ENCODE measurements at places on chromosomes 7 and 10.

GRCh38 chr10:14454629-14455028 is 123.9 kb upstream of the FRMD4A start:
- no peak for DNase-seq

DNA sequence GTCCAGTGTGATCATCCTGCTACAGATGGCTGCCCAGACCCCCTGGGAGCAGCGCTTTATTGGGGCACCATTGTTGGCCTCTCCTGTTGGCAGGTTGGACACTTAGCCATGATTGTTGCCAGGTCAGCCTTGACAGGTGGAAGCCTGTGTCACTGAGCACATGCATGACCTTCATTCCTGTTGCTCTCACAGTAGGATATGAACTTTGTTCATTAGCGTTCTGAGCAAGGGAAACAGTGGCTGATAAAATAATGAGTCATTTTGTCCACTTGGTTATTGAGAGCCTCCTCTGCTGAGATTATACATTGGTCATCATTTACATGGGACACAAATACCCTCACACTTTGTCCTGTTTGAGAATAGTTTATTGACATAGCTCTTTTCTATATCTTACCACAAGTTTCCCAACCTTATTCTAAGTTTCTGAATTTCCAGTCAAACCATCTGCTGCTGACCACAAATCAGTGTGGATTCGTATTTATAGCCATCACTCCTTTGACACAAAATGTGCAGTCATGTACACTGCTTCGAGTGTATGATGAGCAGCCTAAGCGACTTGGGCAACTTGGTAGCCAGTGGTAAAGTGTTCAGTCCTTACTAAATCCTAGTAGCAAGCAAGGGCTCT is 102.6 kb downstream of the TPST1 start:
- peak; percentile 67 for DNase-seq

- no peak for DNase-seq
Observed at GRCh38 chr7:43014406-43014805, 82.2 kb downstream of the MRPL32 start.

GRCh38 chr7:80088705-80089104 is 45.9 kb upstream of the GNAI1 start:
- DNase-seq, result no peak

- peak; percentile 70 for DNase-seq
Observed at GRCh38 chr7:73718905-73719805, at the start of gene STX1A. TSS of gene STX1A (minus strand) at chr7:73719669. CDS start at chr7:73719631, 38 bp downstream.

DNA sequence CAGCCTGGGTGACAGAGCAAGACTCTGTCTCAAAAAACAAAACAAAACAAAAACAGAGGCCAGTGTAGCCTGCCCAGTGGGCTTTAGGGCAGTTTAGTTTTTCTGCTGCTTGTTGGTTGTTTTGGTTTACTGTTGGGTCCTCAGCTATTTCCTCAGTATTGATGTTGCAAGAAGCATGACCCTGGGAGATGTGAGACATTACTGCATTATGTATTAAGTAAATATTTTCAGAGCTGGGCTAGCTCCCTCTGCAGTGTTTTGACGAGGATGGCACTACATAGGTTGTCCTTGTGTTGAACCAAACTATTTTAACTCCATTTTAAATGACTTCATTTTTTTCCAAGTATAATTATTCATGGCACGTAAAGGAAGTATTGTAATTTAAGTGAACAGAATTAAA is 4.8 kb downstream of the AKAP9 start:
- peak; percentile 42 for DNase-seq

- no peak for DNase-seq
Observed at GRCh38 chr10:37952043-37952755, 24.2 kb downstream of the ZNF25 start.

- DNase-seq, result no peak
Observed at GRCh38 chr10:79445977-79446757, 743 bp upstream of the ZCCHC24 start.

DNA sequence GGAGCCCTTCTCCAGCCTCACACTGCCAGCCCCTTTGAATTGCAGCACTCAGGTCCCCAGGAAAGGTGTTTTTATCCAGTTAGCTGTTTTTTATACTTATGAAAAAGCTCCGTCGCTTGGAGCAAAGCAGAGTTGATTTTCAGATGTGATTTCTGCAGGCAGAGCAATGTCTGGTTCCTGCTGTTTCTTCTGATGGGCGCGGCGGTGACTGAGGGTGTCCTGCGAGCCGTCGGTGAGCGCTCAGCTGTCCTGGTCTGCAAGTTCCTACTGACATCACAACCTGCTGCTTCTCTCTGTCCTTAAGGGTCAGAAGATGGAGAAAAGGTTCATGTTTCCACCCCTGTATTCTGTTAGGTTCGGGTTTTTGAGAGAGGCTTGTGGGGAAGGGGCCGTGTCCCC is 109.6 kb upstream of the FAM20C start:
- DNase-seq, result no peak

- DNase-seq, result no peak
Observed at GRCh38 chr10:73762915-73763314, 18.7 kb downstream of the SEC24C start.

GRCh38 chr10:36313142-36313541 is 671.0 kb upstream of the FZD8 start:
- DNase-seq, result no peak

DNA sequence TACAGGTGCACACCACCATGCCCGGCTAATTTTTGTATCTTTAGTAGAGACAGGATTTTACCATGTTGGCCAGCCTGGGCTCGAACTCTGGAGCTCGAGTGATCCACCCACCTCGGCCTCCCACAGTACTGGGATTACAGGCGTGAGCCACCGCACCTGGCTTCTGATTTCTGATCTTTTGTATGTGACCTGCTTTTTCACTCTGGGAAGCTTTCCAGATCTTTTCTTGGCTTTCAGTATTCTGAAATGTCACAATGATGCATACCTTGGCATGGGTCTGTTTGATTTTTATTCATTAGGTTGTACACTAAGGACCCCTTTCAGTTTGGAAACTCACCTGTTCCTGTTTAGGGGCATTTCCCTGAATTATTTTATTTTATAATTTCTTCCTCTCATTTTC is 41.6 kb downstream of the PROSER2 start:
- DNase-seq, result no peak

GRCh38 chr10:127402596-127403409 is 146.3 kb upstream of the NPS start:
- no peak for DNase-seq

- DNase-seq, result no peak
Observed at GRCh38 chr10:5561704-5562645, 37.2 kb downstream of the CALML3 start.

- DNase-seq, result no peak
Observed at GRCh38 chr10:22103701-22104470, 100.4 kb upstream of the DNAJC1 start.

- DNase-seq, result no peak
Observed at GRCh38 chr10:69473304-69473990, 22.2 kb downstream of the TSPAN15 start.

DNA sequence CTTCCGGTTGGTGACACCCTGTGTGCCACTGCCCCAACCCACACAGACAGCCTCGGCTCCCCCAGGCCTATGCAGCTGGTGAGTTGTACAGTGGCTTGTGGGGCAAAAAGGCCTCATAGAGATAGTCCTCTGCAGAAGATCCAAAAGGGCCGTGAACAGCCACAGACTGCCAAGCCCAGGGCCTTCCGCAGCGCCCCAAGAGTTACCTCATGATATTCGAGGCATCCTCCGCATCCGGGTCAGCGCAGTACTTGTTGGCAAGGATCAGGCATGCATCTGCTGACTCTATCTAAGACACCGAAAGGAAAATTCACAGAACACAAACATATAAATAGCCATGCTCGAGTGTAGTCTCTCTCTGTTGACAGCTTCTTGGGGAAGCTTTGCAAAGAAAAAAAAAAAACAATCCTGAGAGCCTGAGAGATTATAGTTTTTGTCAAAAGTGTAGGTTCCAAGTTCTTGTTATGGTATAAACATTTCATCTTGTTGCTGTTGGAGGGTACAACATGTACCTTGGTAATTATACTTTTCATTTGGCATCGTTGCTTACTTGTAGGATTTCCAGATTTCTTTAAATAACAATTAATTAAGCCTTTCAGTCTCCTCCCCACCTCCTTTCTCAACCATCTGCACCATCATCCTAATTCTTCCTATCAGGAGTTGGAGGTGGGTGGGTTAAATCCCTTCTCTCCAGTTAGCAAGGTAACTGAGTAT is 553.0 kb downstream of the KCNMA1 start:
- no peak for DNase-seq

DNA sequence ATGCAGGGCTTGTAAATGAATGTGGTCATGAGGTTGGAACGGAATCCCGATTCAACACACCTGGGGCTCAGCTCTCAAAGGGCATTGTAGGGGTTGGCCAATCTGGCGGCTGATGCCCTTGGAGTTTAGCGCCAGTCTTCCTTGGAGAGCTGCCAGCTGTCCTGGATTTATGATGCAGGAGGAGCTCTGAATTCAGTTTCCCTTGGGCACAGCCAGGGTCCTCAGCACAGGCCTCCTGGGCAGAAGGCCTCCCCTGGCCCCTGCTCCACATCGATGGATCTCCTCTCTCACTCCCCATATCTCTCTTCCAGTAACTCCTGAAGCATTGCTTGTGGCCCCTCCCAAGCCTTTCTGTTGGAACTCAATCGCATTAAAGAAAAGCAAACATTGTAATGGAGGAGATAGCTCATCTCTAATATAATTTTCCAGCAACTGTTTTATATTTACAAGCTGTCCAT is 985 bp upstream of the CYTH3 start:
- DNase-seq, result no peak

- no peak for DNase-seq
Observed at GRCh38 chr7:143396182-143396581, 12.5 kb downstream of the EPHA1 start.

DNA sequence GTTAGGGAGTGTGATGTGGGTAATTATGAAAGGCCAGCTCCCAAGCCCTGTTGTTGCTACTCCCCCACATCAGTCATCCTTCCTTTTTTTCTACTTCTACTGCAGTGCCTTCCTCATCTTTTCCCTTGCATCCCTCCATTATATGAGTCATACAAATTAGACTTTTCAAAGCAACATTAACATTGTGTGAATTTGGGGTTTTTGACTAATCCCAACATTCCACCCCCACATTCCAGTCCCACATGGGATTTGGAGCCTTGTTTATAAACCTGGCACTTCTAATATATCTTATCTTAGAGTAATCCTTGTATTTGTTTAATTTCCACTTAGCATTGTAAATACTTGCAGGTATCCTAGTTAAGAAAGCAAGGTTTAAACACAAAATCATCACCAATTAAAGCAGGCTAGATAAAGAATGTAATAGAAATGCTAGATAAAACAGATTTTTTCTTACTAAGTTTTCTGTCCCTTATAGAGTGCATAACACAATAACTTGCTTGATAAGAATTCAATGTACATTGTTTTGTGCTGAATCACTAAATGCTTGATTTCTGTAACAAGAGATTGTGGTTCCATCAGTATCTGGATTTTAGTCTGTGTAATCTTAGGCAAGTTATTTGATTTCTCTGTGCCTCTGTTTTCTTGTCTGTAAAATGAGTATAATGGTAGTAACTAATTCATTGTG is 165.8 kb downstream of the CFTR start:
- DNase-seq, result peak; percentile 69

- DNase-seq, result no peak
Observed at GRCh38 chr7:12957487-12957886, 270.1 kb downstream of the ARL4A start.

DNA sequence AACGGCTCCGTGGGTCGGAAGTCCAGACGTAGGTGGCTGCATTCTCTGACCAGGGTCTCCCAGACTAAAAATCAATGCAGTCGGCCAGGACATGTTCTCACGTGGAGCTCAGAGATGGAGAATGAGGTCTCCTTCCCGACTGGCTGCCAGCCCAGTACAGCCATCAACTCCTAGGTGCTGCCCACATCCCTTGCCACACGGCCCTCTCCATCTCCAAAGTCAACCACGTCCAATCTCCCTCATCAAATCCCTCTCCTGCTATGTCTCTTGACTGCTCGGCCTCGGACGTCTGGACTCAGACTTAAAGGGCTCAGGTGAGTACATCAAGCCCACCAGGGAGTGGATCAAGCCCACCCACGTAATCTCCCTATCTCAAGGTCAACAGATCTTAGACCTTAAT is 6.9 kb downstream of the MAD1L1 start:
- DNase-seq, result no peak

DNA sequence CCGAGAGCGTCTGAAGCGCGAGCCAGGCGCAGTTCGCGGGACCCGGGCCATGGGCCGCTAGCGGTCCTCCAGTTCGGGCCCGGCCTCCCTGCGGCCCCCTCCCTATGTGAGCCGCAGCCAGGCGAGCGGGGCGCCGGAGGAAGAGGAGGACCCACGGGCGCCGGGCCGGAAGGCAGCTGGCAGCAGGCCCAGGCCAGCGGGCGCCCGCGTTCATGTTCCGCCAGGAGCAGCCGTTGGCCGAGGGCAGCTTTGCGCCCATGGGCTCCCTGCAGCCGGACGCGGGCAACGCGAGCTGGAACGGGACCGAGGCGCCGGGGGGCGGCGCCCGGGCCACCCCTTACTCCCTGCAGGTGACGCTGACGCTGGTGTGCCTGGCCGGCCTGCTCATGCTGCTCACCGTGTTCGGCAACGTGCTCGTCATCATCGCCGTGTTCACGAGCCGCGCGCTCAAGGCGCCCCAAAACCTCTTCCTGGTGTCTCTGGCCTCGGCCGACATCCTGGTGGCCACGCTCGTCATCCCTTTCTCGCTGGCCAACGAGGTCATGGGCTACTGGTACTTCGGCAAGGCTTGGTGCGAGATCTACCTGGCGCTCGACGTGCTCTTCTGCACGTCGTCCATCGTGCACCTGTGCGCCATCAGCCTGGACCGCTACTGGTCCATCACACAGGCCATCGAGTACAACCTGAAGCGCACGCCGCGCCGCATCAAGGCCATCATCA is 1.1 kb downstream of the ADRA2A start:
- DNase-seq, result no peak

DNA sequence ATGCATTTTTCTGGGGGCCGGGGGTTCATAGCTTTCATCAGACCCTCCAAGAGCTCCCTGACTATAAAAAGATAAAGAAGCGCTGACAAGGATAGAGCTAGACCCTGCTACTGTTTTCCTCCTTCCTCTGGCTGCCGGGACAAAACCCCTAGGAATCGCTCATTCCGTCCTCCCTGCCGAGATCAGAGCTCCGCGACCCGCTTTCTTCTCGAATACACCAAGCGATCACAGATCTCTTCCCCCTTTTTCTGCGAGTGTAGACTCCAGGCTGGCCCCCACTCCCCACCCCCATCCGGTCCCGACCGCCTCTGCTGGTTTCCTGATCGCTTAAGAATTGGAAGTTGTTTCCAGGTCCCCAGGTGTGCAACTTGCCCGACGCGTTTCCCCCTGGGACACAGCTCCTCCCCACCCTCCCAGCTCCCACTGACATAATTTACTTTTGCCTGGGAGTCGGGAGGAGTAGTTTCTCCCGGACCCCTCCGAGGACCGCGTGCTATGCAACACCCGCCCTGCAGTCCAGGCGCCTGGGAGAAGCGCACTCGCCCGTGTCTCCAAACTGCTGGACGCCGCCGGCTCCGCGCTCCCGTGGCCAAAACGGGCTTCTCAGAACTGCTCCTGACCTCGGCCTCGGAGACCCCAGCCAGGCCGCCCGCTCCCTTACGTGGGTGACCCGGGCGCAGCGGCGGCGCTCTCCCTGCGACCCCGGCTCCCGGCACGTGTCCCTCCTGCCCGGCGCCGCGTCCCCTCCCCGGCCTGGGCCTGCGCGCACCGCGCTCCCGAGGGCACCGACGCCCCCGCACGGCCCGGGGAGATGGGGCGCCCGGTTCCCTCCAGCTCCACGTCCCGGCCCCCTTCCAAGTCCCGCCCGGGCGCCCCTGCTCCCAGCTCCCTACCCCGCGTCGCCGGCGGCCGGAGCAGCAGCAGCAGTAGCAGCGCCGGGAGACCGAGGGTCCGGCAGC is 552 bp downstream of the IL15RA start:
- DNase-seq, result peak; percentile 37

GRCh38 chr7:74718336-74718735 is 55.5 kb upstream of the NCF1 start:
- no peak for DNase-seq
